ENCODE measurements at places on chromosomes 11 and 22.
A peak's percentile ranks its signal among the peaks of the same experiment; 100 is the strongest.

- DNase-seq, result no peak
Measured at GRCh38 chr22:23054531-23055257, 15.6 kb upstream of the GNAZ start.

- no peak for DNase-seq
Measured at GRCh38 chr22:28925916-28926315, 42.5 kb downstream of the ZNRF3 start.

- no peak for DNase-seq
Measured at GRCh38 chr11:105032495-105032894, 2.4 kb downstream of the CASP1 start.

- no peak for DNase-seq
Measured at GRCh38 chr22:47040486-47041270, 278.2 kb downstream of the TBC1D22A start.

DNA sequence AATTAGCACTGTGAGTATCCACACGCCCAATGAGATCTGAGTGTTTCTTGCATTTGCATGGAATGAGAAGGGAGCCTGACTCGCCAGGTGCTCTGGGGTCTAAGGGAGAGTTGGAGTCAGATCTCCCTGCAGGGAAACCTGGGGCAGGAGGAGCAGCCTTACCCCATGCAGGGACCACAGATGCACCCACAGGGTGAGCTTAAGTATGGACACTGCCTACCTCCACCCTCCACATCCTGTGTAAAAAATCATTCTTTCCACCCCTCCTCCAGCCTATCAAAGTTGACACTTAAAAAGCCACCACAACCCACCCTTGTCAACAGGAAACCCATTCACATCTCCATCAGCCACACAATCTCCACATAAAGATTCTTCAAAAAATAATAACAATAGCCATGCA, 67.0 kb upstream of the IGLL5 start:
- DNase-seq, result no peak

GRCh38 chr11:61657566-61658290, 22.5 kb upstream of the DAGLA start:
- peak; percentile 29 for DNase-seq

DNA sequence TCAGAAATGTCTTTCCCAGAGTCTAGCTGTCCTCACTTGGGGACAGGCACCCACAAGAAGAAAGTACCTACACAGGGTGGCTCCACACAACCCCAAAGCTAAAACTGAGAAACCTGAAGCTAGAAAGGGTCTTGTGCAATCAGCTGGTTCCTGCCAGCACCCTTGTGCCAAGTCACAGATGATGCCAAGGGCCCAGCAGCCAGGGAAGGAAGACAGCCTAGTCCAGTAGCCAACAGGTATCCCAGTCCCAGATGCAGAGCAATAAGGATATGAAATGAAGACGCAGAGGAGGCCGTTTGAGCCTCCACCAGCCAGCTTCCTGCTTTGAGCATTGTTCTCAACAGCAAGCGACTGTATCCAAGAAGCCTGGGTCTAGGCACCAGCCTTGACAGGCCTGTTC, 6.1 kb downstream of the PLEKHA7 start:
- DNase-seq, result no peak

- DNase-seq, result no peak
Measured at GRCh38 chr22:24504956-24505736, 10.0 kb downstream of the UPB1 start.

DNA sequence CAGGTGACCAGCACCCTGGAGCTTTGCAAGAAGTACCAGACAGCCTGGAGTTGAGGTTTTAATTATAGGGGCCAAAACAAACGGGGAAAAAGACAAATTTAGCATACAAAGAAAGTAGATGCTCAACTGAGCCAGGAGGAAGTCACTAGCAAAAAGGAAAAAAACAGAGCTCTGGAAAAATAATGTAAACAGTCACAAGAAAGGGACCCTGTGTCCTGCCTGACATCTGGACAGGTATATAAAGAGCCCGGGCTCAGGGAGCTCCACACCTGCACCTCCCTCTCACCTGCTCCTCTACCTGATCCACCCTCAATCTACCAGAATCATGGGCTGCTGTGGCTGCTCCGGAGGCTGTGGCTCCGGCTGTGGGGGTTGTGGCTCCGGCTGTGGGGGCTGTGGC, at the start of gene KRTAP5-10:
TSS of gene KRTAP5-10 (plus strand) at position 301 of the 400 bp plus-strand sequence. CDS start at position 326, 25 bp downstream.
- DNase-seq, result no peak

DNA sequence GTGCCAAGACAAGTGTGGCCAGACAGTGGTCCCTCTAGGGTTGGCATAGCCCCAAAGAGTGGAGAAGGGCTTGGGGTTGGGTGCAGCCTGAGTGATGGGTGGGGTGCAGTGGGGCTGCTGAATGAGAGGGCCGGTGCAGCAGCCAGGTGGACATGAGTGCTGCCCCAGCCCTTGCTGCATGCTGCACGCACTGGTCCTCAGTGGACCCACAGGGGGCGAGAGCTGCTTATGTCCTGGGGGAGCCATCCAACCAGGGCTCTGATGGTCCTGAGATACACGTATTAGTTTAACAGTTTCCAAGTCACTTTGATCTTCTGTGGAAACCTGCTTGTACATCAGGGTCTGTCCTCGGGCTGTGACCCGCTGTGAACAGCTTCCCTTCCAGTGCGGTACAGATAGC, 23.9 kb upstream of the ACR start:
- DNase-seq, result no peak

DNA sequence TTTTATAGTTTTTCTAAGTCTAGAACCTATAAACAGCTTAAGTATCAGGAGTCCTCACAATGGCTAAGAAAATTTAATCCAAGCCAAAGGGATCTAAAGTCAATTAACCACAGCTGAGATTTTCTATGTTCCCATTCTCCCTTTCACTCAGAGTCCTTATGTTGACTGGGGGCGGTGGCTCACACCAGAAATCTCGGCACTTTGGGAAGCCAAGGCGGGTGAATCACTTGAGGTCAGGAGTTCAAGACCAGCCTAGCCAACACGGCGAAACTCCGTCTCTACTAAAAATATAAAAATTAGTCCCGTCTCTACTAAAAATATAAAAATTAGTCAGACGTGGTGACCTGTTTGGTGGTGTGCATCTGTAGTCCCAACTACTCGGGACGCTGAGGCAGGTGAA, 6.9 kb downstream of the RDX start:
- DNase-seq, result no peak

- DNase-seq, result no peak
Measured at GRCh38 chr11:30483056-30483455, 103.1 kb downstream of the MPPED2 start.

DNA sequence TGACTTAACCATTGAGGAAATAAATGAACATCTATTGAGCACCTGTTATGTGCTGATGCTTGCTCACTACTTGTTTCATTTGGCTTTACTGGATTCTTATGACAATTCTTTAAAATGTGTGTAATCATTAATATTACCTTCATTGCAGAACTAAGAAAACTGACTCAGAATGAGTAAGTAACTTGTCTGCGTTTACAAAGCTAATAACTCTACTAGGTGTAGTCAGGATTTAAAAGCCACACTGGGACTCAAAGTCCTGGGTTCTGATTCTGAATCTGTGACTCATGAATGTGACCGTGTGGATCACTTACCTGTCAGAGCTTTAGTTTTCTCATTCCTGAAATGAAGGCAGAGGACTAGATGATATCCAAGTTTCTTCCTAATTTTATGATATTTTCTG, 23.4 kb upstream of the KIRREL3 start:
- DNase-seq, result no peak

GRCh38 chr11:87803748-87804147, 371.5 kb downstream of the RAB38 start:
- no peak for DNase-seq

DNA sequence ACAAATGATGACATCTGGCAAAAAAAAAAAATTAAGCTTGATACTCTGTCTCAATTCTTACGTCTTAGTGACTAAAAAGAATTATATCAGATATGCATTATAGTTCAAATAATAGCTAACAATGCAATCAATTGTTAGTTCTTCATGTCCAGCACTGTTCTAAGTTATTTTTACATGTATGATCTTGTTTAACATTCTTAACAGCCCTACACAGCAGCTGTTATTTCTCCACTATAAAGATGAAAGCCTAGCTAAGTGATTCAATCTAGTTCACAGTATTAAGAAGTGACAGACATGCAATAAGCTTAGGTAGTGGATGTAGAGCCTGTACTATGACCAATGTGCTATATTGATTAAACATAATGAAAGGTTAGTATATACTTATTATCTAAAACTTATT, 4.1 kb downstream of the ZNF214 start:
- no peak for DNase-seq

DNA sequence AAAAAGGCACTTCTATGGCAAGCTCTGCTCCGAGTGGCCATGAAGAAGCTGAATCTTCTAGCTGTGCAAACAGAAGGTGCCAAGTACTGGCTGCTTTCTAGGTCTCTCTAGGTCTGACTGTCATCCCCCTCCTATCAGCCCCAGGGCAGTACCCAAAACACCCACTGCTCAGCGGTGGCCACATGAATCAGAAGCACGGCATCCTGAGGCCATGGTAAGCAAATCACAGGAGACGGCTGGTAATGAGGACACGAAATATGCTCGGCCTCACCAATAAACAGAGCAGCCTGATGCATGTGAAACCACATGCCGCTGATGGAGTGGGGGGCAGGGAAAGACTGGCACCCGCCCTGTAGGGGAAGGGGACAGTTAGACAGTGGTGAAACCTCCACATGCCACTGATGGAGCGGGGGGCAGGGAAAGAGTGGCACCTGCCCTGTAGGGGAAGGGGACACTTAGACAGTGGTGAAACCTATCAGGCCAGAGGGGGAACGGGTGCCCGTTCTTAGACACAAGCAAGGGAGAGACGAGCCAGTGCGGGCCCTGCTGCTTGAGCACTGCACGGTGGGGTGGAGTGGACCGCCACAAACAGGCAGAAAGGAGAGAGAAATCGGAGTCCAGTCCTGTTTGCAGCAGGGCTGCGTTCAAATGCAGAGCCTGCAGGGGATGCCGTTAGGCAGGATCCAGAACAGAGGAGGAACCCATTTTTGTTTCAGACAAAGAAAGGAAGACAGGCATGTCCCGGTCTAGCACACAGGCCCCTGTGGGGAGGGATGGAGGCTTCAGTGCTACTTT, 29.9 kb upstream of the MOB2 start:
- DNase-seq, result no peak

DNA sequence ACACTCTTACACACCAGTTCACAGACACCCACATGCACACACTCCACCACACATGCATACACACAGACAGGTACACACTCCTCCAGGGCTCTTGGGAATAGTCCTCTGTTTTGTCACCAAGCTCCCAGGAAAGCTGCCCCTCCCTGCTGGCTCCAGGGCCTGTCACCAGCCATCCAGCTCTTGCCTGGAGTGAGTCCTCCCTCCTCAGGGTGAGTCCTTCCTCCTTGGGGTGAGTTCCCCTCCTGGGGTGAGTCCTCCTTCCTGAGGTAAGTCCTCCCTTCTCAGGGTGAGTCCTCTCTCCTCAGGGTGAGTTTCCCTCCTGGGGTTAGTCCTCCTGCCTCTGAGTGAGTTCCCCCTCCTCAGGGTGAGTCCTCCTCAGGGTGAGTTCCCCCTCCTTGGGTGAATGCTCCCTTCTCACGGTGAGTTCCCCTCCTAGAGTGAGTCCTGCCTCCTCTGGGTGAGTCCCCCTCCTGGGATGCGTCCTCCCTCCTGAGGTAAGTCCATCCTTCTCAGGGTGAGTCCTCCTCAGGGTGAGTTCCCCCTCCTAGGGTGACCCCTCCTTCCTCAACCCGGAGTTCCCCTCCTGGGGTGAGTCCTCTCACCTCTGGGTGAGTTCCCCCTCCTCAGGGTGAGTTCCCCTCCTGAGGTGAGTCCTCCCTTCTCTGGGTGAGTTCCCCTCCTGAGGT, 100.6 kb upstream of the FGF3 start:
- no peak for DNase-seq

DNA sequence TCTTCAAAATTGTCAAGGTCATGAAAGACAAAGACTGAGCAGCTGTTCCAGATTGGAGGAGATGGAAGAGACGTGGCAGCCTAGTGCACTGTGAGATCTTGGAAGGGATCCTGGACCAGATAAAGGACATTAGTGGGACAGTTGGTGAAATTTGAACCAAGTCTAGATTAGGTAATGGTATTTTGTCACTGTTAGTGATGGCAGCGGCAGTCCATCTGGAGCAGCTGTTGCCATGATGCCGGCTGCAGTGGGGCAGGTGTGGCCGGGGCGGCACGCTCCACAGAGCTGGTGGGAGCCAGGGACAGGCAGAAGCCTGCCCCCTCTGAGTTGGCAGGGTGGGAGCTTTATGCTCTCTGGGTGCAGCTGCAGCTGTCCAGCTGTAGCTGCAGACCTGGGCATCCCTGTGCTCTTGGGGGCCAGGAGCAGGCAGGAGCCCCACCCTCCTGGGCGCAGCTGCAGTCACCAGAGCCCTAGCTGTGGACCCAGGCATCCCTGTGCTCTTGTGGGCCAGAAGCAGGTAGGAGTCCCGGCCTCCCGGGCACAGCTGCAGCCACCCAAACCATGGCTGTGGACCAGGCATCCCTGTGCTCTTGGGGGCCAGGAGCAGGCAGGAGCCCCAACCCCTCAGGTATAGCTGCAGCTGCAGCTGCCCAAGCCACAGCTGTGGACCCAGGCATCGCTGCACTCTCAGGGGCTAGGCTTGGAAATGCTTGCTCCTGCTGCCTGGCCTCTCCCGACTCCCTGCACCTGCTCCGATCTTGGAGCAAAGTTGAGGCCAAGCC, 20.7 kb downstream of the DIXDC1 start:
- DNase-seq, result no peak

DNA sequence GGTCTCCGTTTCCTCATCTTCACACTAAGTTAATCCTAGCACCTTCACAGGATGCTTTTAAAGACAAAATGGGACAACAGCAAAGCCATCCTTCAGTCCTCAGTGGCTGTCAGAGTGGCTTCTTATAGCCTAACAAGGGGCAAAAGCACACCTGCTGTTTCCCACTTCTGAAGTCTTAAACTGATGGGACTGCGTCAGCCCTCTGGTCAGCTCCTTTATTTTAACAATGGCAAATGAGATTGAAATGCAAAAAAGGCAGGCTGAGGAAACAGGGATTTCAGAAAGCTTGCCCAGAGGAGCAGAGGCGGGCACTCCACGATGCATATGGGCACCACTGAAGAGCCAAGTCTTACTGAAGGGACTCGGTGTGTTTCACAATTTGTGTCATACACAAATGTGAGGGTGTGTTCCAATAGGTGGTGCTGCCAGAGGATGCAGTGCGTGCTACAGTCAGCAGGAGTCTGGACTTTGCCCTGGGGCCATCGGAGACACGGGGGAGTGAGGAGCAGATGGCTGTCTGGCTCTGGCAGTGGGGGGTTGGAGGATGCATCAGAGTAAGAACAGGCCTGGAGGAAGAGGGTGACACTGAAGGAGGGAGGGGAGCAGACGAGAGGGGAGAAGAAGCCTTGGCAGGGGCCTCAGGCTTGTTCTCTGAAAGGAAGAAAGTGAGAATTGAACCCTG, 47.3 kb downstream of the TENM4 start:
- DNase-seq, result no peak
